SHP77 (cell line): ENCODE measurements at places on chromosomes 3 and 15.

DNA sequence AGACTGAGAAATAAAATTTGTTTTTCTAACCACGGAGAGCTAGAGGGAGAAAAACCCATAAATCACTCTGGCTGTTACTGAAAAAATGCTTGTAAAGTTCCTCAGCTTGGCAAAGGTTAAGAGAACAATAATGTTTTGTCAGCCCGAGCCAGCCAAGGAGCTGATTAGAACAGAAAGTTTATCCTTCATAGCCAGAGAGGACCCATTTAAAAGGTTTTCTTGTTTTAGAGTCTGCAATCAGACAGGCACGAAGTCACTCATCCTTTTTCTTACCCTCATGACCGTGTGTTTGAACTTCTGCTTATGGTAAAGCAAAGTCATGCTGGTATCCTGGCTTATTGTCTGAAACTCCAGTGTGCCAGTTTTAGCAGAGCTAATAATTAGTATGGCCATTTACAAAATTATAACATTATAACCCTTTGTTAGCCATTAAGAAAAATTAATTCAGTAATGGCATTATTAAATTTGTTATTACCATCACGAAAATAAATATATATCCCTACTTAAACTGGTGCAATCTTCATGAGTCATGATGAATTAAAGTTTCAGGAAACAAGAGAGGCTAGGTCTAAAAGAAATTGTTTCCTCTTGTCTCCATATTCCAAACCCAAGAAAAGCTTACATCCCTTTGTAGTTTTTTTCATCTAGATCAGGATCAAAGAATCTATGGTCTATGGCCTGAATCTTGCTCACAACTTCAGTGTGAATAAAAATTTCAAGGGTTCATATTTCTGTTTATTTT, 13.5 kb upstream of the STXBP5L start:
- DNase-seq, result no peak

DNA sequence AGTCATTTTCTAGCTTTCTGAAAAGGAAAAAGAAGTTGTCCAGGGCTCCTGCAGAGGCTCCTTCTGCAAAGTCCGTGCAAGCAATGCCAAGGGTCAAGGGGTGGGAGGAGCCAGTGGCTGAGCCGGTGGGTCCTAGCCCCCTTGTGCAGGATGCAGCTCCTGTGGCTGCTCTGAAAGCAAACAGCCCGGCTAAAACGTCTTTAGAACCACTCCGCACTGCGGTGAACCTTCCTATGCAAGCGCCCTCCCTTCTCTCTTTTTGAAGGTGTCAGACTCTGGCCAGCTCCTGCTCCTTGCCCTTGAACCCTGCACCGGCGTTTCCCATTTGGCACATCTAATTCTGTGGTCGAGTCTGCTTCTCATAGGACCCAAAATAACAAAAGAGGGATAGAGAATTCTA, 183.1 kb downstream of the UACA start:
- DNase-seq, result no peak

- no peak for DNase-seq
These were observed 435.1 kb upstream of the CNTN3 start for GRCh38 chr3:75049533-75049932.

- no peak for DNase-seq
These were observed 28.6 kb upstream of the SH3BP5 start for GRCh38 chr3:15360788-15361493.

DNA sequence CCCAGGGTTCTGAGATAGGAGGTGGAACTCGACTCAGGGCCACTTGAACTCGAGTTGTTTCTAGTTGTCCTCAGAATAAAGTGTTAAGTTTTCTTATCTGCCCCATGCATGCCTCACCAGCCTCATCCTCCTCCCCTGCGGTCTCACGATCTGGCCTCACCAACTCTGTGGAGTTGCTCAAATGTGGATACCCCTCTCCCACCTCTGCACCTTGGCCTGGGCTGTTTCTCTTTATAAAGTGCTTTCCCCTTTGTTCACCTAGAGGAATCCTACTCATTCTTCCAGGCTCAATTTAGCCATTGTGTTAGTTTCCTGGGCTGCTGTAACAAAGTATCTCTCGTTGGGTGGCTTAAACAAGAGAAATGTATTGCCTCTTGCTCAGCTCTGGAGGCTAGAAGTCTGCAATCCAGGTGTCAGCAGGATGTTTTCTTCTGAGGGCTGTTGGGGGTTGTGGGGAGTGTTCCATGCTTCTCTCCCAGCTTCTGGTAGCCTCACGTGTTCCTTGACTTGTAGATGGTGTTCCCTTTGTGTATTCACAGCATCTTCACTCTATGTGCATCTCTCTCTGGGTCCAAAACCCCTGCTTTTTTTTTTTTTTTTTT, 100.7 kb downstream of the MEX3B start:
- DNase-seq, result no peak

GRCh38 chr3:132254076-132254755, 63.0 kb upstream of the ACP3 start:
- DNase-seq, result no peak

GRCh38 chr3:150248116-150248887, 159.8 kb upstream of the TSC22D2 start:
- DNase-seq, result no peak

DNA sequence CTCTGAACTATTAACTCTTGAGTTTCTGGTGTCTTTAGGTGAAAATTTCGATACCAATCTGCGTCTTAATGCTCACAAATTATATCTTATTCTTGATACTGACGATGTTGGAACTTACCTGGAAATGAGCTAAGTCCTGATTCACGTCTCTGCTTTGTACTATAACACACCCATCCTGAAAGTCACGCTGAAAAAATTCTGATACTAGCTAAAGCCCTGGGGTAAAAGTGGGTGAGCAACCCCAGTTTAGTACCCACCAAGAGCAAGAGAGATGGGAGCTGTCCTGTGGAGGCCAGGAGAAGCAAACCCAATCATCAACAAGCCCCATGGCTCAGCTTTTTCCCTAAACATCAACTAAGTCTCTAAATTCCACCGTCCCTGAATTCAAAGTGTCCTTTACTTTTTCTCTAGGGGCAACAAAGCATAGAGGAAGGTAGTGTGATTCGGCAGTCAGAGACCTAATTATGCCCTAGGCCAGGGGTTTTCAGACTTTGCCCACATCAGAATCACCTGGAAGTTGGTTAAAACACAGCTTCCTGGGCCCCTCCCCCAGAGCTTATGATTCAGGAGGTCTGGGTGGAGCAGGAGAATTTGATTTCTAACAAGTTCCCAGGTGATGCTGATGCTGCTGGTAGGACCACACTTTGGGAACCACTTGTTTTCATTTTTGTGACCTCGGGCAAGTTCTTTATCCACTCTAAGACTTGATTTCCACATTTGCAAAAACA, 90.2 kb downstream of the OSBPL10 start:
- DNase-seq, result no peak

DNA sequence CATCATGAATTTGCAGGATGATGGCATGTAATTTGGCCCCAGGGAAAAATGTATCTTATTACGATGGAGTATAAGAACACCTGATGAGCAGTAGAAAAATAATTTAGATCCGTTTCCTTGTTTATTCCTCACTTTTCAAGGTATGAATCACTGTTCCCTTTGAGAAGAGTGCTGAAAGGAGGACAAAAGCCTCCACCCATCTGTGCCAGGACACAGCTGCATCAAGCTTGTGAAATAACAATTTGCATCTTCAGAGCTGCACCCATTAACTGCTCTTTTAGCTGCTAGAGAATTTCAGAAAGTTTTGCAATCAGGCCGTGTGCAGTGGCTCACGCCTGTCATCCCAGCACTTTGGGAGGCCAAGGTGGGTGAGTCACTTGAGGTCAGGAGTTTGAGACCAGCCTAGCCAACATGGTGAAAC, 9.6 kb downstream of the CLDND1 start:
- DNase-seq, result no peak

GRCh38 chr3:128554100-128554464, 61.1 kb upstream of the GATA2 start:
- DNase-seq, result no peak

DNA sequence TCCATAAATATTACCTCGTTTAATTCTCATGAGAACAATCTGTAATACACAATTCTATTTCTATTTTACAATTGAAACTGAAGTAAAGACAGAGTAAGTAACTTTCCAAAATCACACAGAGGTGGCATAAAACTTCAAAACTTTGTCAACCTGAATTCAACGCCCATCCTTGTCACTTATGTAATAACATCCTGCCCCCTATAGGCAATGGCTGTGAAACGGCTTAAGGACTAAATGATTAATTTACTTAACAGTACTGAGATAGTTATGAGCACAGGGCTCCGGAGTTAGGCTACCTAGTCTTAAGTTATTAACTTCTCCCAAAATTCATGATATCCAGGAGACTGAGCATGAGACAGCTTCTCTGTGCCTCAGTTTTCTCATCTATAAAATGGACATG, 293.1 kb upstream of the CHRM5 start:
- peak; percentile 0 for DNase-seq

- DNase-seq, result no peak
These were observed 5.0 kb upstream of the HES1 start for GRCh38 chr3:194130807-194131589.

DNA sequence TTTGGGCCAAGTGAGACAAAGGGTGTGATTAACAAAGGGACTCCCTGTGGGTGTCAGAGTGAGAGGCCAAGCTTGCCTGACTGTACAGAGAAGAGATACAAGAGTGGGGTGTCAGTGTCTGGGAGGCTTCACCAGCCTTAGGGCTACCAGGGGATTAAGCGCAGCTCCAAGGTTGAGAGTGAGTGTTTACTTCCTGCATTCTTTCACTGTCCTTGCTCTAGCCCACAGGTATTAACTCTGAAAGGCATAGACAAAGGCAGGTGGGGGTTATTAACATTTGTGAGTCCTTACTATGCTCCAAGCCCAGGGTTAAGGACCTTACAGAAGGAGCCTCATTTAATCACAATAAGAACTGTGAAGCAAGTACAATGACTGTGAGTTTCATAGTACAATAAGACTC, 107.6 kb downstream of the IL20RB start:
- DNase-seq, result no peak

- DNase-seq, result no peak
These were observed 126.5 kb upstream of the CMC1 start for GRCh38 chr3:28114893-28115292.

GRCh38 chr3:151351219-151351618, 21.9 kb upstream of the P2RY13 start:
- no peak for DNase-seq

GRCh38 chr3:34033839-34034238, 235.4 kb downstream of the PDCD6IP start:
- DNase-seq, result no peak

GRCh38 chr3:42345811-42346210, 64.6 kb downstream of the LYZL4 start:
- DNase-seq, result no peak

DNA sequence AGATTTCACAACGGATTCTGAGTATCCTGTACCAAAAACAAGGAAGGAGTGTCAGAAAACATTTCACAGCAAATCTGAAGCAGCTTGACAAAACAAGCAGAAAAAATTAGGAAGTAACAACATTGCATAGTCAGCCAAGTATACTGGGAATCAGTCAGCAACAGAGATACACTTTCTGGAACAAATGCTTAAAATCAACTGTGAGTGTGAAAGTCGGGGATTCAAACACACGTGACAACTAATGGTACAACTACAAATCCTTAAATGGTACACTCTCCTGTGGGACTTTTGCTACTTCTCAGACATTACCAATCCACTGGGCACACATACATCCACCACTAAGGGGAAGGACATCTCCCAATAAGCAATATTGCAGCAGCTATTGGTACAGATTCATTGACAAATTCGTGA, 296.6 kb upstream of the MME start:
- no peak for DNase-seq

DNA sequence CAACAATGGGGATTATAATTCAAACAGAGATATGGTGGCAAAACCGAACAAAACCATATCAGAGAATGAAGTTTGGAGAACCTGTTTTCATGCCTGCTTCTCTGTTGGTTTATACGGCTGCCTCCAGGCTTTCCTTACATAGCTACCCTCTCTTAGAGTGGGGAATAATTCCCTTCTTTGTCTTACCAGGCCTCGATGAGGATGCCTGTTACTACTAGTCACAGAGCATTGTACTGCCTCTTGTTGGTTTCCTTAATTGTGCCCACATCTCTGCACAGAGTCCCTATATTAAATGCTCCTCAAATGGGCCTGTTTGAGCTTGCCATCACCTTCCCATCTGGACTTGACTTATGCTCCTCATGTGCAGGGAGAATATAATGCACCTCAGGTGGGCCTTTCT, 92.9 kb downstream of the NCEH1 start:
- DNase-seq, result no peak

- DNase-seq, result no peak
These were observed 407.7 kb downstream of the FOXP1 start for GRCh38 chr3:71175691-71176365.

DNA sequence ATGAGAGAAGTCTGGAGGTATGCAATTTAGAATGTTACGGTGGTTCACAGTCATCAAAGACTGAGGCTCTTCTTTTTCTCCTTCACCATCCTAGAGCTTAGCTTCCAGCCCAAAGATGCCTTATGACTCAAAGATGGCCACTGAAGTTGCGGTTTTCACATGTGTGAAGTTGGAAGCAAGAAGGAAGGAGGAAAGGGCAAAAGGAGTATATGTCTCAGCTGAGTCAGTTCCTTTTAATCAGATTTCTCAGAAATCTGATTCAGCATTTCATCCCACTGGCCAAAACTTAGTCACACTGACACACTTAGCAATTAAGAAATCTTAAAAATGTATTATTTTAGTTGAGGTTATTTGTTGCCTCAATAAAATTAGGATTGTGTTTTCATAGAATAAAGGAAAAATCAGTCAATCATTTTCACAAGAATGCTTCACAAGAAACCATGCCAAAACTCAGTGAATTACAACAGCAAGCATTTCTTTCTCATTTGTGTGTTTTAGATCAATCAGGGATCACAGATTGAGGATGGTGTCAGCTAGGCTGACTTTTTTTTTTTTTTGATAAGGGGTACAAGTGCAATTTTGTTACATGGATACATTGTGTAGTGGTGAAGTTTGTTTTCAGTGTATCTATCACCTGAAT, 211.1 kb upstream of the GADL1 start:
- no peak for DNase-seq

GRCh38 chr3:38314112-38314763, 32.1 kb downstream of the SLC22A14 start:
- no peak for DNase-seq

GRCh38 chr3:123664753-123665152, 79.9 kb upstream of the HACD2 start:
- no peak for DNase-seq

DNA sequence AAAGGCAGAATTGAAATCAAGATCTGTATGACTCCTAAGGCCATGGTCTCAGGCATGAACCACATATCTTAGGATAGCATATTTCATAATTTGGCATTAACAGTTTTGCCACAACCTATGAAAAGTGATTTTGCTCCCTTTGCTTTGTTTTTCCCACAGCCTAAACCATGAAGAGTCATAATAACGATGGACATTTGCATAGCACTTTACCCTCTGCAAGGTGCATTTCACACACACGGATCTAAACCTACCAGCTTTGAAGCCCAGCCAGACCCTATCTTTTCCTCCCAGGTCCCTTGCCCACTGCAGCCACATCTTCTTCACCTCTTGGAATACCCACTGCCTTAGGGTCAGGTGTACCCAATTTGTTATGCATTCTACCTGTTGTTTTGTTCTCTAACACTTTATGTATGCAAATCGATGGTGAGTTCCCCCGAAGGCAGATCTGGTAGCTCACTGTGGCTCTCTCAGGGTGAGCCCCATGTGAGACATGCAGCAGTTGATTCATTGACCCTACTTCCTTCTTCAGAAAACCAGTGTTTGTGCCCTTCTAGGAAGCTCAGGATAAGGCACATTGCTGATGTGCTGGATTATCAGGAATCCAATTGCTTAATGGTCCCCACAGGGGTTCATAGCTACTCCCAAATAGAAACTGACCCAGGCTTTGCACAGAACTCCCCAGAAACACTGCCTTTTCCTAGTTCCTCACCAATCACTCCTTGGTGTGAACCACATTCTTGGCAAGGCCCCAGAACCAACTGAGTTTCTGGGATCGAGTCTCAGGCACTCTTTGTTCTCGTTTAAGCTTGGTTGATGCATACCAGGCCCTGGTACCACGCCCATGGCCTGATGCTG, 8.7 kb downstream of the ARHGAP31 start:
- DNase-seq, result no peak
